Activated effector memory CD4-positive, alpha-beta T cell treated with Interleukin-2 at 50 U/mL for 16 hours (primary cell): ENCODE measurements at places on chromosomes 4 and X.

DNA sequence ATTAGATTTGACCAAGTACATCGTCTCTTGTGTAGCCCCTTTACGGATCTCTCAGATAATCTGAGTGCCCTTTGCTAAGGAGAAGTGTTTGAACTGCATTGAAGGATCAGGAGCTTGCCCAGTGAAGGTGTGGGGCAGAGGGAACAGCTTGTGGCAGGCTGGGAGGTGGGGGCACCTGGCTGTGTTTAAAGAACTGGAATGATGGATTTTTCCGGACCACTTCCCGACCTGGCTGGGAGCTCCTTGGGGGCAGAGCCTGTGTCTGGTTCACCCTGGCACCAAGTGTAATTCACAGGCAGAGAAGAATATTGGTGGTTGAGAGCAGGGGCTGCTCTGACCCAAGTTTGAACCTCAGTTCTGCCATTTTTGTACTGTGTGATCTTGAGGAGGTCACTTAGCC is 18.5 kb downstream of the TBC1D14 start:
- no peak for DNase-seq

GRCh38 chr4:137794764-137795254 is 262.5 kb upstream of the PCDH18 start:
- DNase-seq, result no peak

DNA sequence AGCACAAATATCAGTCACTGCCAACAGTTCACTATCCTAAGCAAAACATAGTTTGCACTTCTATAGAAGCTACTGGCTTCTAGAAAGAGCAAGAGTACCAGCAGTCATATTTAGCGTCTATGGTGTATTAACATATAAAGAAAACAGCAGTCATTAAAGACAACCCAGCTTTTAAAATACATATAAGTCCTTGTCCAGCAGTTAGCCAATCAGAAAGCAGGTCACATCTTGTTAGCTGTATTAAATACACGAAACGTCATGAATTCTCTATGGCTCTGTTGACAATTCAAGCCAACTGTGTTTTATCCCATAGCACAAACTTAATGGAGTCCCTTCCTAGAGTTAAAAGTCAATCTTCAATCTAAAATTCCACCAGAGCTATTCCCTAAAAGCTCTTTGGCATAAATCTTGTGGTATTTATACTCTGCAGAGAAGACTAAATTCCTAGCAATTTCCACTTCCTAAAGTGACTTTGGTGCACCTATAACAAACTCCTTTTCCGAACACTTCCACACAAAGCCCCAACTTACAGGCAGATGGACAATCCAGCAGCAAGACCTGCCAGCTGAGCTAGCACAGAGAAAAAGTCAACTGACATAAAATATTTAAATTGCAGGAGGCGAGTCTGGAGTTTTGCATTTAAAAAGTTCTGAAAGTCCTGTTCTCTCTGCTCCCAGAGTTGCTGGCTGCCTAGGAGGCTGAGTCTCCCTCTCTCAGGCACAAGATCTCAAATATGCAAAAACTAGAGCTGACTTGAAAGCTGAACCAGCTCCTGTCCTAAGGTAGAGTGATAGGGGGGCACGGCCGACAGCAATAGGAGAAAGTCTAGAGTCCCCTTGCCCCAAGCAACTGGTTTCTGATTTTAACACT is 1.3 kb downstream of the LDB2 start:
- DNase-seq, result no peak

DNA sequence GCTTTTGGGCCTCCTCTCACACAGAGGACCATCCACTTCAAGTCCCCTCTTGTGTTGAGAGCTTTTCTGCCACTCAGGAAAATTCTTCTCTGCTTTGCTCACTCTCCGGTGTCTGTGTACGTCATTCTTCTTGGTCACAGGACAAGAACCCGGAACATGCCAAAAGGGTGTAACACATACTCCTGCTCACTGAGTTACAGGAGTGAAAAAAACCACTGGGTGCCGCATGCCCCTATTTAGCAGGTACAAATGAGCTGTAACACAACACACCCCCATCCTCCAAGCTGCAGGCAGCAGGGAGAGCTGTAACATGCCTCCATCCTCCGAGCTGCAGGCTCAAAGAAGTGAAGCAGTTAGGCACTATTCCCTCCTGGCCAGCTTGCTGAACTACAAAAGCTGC is 13.0 kb upstream of the CXCL2 start:
- no peak for DNase-seq

- no peak for DNase-seq
These were observed 193.7 kb downstream of the PPP3CA start for GRCh38 chr4:101153653-101154052.

DNA sequence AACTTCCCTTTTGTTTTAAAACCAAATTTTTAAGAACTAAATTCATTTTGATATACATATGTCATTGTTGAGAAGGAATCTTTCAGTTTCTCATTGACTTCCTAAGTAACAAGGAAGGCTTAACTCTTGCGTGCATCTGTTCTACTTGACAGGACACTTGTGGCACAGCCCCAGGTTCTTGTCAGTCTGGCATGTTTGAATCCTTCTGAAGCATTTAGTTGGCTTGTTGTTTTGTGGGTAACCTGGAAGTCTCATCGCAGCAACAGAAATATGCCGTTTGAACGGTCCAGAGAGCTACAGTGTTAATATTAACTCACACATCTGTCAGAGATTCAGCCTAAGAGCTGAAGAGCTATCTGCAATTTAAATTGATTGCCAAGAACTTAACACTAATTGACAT is 76.0 kb downstream of the GLRA3 start:
- DNase-seq, result no peak

DNA sequence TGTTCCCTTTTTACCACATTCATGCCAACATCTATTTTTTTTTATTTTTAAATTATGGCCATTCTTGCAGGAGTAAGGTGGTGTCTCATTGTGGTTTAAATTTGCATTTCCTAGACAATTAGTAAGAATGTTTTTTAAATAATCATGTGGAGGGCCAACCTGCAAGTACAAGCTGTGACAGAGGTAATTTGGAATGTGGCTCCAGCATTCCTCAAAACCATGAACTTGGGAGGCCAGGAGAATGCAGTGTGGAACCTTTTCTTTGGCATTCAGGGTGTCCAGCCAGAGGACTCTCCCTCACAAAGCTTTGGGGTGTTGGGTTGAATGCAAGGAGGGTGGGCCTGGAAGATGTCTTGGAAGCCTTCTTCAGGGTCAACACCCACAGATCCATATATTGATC is 7.3 kb upstream of the TMEM185A start:
- DNase-seq, result no peak

DNA sequence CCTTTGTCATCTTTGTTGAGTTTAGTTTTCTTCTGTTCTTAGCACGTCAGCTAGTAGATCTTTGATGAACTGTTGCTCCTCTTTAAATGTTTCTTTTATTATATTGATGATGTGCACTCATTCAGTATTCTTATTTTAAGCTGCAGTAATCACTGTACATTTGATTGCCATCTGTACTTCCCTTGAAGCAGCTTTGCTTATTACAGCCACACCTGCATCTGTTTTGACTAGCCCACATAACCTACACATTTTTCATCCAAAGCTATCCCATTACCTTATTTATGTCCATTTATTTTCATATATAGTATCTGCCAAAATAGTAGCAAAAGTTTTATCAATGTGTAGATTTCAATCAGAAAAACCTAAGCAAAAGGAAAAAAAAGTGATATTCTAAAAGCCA is 23.9 kb upstream of the GUCY1B1 start:
- no peak for DNase-seq

DNA sequence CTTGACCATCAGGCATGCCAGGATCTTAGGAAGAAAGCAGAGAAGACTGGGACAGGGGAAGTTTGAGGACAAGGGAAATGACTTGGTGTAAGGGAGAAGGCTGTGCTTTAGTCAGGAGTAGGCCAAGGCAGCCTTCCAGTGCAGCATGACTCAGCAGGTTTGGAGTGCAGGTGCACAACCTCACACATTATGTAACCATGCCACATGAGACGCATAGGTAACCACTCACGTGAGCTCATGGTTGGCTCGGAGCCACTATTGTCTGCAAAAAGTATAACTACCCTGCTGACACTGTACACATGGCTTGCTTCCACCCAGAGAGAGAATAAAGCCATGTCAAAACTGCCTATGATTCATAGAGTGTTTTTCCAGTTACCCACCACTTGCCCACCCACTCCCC is 715.9 kb downstream of the SMARCA1 start:
- no peak for DNase-seq
